ENCODE measurements at places on chromosomes 4 and X.

- DNase-seq: no peak
Observed at GRCh38 chrX:45959567-45959966, 585.7 kb downstream of the ZNF674 start.

GRCh38 chr4:181008164-181008563 is 1235.0 kb upstream of the TENM3 start:
- no peak for DNase-seq

GRCh38 chr4:38002451-38003071 is 42.4 kb downstream of the PTTG2 start:
- no peak for DNase-seq

DNA sequence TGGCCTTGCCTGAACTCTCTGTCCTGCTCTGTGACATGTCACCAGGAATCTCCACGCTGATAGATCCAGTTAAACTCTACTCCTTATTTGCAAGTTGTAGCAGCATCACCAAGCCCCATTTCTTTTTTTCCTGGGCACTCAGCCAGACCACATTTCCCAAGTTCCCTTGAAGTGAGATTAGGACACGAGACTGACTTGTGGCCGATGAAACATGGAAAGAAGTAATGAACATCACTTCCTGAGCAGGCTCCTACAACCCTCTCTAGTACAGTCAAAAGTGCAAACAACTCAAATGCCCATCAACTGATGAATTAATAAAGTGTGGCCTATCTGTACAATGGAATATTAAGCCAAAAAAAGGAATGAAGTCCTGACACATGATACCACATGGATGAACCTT is 74.6 kb downstream of the MAP3K15 start:
- no peak for DNase-seq

DNA sequence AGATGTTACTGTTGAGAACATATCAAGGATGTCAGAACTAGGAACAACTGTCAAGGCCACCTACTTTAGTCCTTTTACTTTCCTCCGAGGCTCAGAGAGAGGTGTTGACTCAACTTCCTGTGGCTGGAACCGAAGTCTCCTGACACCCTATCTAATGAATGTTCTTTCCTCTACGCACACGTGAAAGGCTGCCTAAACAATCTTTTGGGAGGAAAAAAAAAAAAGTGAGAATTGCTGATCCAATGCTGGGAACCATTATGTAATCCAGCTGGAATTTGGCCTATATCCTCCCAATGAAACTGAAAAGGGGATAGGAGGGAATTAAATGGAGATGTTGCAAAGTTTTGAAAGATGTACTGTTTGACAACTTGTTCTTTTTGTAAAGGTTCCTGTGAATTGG is 8.3 kb upstream of the MAP7D3 start:
- DNase-seq: no peak

GRCh38 chr4:186737427-186737826 is 13.8 kb upstream of the FAT1 start:
- DNase-seq: no peak

GRCh38 chrX:153925739-153926551 is at the start of gene ARHGAP4:
TSS of gene ARHGAP4 (minus strand) at chrX:153926264. CDS start at chrX:153926202, 62 bp downstream.
- peak; percentile 22 for DNase-seq

DNA sequence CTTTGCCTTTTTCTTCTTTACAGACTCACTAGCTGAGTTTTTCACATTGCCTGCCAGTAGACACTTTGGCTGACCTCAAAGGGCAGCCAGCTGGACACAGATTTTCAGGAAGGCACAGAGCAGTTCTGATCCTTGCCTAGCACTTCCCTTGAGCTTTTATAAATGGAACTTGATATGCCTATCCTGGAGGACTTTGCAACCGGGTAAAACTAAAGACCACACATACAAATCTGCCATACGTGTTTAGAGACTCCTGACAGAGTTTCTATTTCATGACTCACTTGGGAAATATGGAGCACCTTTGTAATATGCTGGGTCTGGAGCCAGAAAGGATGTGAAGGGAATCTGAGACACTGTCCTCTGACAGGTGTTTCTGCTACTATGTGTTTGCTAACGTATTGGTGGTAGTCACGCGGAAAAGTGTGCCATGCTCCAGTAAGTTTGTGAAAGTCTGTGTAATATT is 56.7 kb upstream of the RASSF6 start:
- DNase-seq: no peak

- no peak for DNase-seq
Observed at GRCh38 chrX:31128855-31129254, 57.0 kb upstream of the FTHL17 start.

GRCh38 chr4:135357091-135357490 is 1155.5 kb upstream of the PABPC4L start:
- DNase-seq: no peak

GRCh38 chr4:152937336-152938236 is 1.5 kb downstream of the FHDC1 start:
- DNase-seq: no peak

DNA sequence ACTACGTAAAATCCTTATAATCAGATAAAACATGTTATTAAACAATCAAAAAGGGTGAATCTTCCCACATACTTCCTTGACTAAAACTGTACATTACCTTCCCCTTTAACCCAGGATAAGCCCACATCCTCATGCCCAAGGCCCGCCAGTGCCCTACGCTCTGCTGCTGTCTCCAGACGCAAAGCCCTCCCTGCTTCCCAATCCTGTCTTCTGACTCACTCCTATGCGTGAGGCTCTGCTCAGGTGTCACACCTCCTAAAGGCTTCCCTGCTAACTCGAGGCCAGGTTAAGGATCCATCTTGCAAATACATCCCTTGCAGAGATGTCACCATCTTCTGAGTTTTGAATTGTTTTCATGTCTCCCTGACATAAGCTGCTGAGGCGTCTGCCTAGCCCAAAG is 61.6 kb downstream of the STX18 start:
- no peak for DNase-seq

GRCh38 chr4:36168127-36168878 is 76.0 kb downstream of the ARAP2 start:
- DNase-seq: no peak

GRCh38 chr4:7253837-7254236 is 61.5 kb downstream of the SORCS2 start:
- DNase-seq: no peak

DNA sequence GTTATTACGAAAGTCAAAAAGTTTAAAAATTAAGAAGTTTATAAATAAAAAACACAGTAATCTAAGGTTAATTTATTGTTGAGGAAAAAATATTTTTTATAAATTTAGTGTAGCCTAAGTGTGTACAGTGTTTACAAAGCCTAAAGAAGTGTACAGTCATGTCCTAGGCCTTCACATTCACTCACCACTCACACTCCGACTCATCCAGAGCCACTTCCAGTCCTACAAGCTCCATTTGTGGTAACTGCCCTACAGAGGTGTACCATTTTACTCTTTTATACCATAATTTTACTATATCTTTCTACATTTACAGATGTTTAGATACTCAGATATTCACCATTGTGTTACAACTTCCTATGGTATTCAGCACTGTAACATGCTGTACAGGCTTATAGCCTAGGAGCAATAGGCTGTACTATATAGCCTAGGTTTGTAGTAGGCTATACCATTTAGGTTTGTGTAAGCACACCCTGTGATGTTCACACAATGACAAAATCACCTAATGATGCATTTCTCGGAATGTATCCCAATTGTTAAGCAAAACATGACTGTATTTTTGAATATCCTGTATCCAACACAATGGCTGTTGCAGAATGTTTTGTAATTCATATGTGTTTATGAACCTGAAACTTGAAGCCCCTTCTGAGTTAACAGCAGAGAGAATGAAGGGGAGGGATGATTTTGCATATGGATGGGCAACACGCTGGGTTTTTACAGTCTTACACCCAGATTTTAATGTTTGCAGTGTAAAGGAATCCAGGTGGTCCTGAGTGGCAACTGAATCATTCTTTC is 3.1 kb downstream of the PPBP start:
- DNase-seq: no peak

DNA sequence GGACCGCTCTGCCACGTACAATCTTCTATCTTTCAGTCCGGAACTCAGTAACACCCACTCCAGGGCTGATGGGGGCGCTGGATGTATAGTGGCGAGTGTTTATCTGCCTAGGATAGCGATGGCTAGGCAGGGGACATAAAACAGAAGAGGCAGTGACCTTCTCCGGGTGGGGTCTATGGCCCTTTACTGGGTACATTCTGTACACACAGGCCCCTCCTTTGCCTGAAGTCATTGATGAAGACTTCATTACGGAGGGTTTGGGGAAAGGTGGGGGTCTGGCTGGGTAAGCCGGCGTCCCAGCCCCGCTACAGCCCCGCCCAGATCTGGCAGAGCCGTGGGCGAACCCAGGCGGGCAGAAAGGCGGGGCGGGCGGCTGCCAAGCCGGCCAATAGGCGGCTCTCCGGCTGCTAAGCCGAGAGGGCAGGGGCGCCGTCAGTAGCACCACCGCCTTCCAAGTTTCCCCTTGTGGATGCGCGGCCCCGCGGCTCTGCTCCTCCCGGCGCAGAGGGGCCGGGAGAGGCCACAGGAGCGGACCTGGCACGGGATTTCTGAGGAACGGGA is at the start of gene CHST7:
Gene CHST7, plus strand, starts transcription at position 435 of the 561 bp plus-strand sequence. CDS start 167 bp downstream, outside the sequence.
- DNase-seq: peak; percentile 52

GRCh38 chr4:104446431-104447278 is 48.0 kb downstream of the CXXC4 start:
- no peak for DNase-seq

GRCh38 chr4:94127707-94128328 is 79.8 kb upstream of the SMARCAD1 start:
- no peak for DNase-seq

DNA sequence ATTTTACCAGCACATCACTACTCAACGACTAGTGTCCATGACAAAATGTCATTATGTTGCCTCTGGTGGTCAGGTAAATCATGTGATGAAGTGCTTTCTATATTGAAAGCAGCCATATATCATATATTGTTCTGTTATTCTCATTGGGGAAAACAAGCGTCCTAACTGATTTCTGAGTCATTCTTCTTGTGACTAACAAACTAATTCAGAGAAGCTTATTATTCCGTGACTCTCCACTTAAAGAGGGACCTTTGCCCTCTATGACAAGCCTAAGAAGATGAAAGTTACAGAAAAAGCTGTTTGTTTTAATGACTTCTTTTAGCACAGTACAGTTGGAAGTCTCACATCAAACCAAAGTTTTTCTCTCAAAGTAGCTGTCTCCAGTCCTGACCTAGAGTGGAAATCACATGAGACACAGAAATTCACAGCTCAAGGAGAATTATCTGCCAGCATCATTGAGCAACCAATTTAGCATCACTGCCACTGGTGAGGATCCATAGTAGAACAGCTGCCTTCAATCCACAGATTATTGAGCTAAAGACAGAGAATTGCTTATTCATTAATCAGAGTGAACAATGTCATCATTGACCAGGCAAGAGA is 36.4 kb downstream of the ASB9 start:
- DNase-seq: no peak

DNA sequence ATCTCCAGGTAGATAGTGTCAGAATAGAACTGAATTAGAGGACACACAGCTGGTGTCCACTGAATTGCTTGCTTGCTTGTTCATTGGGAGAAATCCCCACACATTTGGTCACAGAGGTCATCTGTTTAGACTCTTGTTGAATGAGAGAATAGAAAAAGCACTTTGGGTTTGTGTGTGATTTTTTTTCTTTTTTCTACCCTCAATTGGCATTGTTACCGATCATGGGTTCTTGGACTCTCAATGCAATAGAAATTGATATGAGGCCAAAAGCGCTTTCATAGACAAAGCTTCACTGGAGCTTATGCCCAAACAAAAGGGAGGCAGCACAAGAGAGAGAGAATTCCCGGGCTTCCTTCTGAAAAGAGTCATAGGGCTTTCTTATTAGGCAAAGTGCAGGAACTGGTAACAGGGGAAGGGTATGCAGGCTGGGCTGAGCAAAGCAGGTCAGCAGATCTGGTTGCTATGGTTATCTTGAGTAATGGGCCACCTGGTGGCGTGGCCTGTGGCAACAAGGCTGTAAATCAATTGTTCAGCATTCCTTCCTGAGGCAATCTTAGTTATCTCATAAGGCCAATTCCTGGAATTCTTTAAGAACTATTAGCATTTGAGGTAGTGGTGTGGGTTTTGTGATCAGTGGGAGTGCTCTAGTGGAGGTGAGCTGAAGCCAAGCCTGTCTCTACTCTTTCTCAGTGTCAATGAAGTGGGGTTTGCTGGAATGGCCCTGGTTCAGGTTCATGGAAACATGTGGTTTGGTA is 5.3 kb upstream of the GPR82 start:
- no peak for DNase-seq

- no peak for DNase-seq
Observed at GRCh38 chr4:124833831-124834505, 121.4 kb upstream of the ANKRD50 start.

- DNase-seq: no peak
Observed at GRCh38 chr4:76977736-76978350, 28.3 kb downstream of the SEPTIN11 start.

GRCh38 chr4:106496061-106496460 is 127.5 kb upstream of the GIMD1 start:
- no peak for DNase-seq

GRCh38 chr4:74292111-74292870 is 16.0 kb upstream of the EPGN start:
- no peak for DNase-seq

DNA sequence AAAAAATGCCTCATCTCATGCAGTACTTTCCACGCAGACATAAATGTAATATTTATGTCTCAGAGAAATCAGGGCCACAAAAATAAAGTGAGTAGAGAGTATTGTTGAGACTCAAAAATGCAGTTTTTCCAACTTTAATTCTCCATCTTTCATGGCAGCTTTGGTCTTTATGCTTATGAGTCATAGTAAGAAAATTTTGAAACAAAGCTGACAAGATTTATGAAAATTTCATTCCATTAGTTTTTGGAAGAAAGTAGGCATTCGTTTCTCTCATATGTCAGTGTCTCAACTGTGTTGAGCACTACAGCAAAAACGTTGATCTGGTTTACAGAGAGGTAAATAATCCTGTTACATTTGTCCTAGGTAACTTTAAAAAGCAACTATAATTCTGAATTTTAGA is 656.8 kb downstream of the IQCM start:
- DNase-seq: no peak

- no peak for DNase-seq
Observed at GRCh38 chrX:48700951-48701653, 4.6 kb downstream of the SUV39H1 start.

GRCh38 chrX:108216919-108217571 is 125.5 kb downstream of the ATG4A start:
- no peak for DNase-seq

DNA sequence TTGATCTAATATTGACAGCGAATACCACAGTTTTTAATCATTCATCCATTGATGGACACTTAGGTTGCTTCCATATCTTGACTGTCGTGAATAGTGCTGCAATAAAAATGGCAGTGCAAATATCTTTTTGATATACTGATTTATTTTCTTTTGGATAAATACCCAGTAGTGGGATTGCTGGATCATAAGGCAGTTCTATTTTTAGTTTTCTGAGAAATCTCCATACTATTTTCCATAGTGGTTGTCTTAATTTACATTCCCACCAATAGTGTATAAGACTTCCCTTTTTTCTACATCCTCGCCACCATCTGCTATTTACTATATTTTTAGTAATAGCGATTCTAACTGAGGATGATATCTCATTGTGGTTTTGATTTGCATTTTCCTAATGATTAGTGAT is 100.1 kb downstream of the SMARCA1 start:
- DNase-seq: no peak

Measured in activated CD4-positive, alpha-beta T cell treated with anti-CD3 and anti-CD28 coated beads, Interleukin-2, amount 50 U/mL, for 1 hour (primary cell).